ENCODE measurements at places on chromosomes 3 and 15.

- DNase-seq, result no peak
Observed at GRCh38 chr3:188179006-188179966, 25.3 kb downstream of the LPP start.

DNA sequence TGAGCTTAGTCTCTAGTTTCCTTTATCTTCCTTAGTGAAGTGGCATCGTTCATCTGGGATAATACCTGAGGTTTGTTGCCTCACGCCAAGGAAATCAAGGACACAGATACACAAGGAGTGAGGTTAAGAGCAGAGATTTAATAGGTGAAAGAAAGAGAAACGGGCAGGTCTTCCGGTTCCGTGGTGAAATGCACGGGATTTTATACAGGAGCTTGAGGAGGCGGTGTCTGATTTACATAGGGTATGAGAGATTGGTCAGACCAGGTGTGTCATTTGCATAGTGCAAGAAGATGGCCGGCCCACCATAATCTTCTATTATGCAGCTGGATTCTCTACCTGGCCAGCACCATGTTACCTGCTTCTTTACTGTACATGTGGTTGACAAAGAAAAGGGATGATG is 17.2 kb downstream of the ARRDC4 start:
- DNase-seq, result no peak

DNA sequence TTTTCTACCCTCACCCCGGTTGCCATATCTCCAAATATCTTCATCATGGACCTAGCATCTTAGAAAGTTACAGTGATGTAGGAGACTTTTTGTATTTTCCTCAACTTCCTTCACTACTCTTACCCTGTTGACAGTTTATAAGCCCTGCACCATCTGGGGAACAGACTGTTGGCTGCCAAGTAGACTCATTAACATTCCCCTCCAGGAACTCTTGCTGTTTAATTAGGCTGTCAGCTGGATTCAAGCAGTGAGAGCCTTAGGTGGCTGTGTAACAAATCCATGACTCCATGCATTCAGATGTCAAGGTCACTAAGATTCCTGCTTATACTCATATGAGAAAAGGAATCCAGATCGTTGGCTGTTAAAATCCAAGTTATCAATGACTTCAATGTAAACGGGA is 198.3 kb downstream of the NAALADL2 start:
- DNase-seq, result no peak

- no peak for DNase-seq
Observed at GRCh38 chr15:76114561-76114960, 54.8 kb downstream of the TMEM266 start.

- no peak for DNase-seq
Observed at GRCh38 chr3:102206511-102207031, 228.2 kb upstream of the ZPLD1 start.

DNA sequence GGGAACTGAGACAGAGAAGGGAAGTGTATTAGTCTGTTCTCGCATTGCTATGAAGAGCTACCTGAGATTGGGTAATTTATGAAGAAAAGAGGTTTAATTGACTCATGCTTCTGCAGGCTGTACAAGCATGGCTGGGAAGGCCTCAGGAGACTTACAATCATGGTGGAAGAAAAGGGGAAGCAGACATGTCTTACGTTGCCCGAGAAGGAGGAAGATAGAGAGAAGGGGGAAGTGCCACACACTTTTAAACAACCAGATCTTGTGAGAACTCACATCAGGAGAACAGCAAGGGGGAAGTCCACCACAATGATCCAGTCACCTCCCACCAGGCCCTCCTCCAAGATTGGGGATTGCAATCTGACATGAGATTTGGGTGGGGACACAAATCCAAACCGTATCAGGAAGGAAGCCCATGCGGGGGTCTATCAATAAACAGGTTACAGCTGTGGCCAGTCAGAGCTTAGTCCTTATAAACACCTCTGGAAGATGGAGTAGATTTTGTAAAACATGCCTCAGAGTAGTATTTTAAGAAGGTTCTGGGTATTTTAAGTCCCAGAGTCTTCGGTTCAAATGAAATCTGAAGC is 153.9 kb downstream of the GHSR start:
- no peak for DNase-seq

GRCh38 chr15:25695875-25696760 is 167.0 kb downstream of the ATP10A start:
- DNase-seq, result no peak

- no peak for DNase-seq
Observed at GRCh38 chr3:50224639-50225038, 11.4 kb upstream of the GNAI2 start.

DNA sequence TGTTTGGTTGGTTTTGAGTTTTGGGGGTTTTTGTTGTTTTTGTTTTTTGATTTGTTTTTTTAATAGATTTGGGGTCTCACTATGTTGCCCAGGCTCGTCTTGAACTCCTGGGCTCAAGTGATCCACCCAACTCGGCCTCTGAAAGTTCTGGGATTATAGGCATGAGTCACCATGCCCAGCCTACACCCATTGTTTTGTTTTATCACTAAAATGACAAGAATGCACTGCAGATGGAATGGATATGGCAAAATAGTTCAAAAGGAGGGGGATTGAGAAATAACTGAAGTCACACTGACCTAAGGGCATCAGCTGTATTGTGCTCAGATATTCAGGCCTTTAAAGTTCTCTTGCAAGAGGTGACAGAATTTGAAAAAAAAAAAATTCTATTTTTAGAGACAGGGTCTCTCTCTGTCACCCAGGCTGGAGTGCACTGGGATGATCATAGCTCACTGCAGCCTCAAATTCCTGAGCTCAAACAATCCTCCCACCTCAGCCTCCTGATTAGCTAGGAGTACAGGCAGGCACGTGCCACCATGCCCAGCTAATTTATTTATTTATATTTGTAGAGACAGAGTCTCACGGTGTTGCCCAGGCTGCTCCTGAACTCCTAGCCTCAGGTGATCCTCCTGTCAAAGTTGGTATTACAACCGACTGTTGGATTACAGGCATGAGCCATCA is 4.4 kb upstream of the RASA2 start:
- DNase-seq, result no peak

GRCh38 chr15:55084673-55085072 is 112.1 kb downstream of the RSL24D1 start:
- DNase-seq, result no peak

DNA sequence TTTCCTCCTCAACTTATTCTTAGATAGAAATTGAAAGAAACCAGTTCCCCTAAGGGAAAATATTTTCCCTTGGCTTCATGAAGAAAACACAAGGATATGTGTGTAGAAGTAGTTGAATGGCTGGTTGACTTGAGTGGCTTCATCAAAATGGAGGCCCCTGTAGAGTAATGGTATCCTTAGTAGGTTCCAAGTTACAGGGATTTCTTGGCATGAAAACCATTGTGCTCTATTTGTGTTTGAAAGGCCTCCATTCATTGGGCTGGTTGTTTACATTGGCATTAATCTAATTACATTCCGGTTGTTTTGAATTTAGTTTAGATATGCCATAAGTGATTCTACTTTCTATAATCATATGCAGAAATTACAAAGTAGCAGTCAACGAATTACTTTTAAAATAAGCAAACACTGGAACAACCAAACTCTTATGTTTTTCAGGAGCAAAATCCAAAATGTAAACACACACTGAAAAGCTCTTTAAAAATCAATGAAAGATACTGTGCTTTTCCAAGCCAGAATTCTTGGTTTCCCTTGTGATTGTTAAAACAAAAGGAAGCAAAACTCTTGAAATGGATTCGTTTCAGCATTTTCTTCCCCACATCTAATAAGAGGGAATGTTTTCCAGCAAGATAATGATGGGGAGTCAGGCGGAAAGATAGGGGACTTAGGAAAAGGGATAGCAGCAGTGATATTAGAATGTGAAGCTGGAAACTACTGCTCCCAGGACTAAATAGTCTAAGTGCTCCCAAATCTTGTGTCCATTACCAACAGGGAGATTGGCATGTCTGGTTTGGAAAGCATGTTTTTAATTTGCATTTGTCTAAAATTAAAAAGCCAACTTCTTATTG is 77.0 kb downstream of the EPHA3 start:
- DNase-seq, result no peak

DNA sequence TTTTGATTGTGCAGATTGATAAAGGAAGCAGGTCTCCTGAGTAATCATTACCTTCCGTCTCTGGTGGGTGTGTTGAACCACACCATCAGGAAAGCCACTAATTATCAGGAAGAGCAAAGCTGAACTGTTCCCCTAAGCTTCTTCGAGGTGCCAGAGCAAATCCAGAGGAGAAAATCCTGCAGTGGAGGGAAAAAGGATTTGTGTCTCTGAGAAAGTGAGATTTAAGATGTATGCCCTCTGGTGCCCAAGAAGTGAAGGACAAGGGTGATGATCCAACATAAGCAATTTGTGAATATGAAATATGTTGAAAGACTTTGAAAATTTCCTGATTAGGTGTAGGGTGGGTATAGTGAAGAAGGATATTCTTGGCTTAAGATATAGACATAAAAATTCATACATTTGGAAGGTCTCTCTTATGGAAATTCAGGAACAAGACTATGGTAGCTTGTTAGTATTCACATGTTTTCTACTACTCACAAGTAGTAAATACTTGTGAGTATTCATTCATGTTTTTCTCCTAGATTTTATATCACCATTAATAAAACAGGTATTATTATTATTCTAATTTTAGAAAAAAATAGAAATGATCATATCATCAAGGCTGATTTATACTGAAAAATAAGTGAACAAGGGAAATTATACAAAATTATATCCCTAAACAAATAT is 34.8 kb downstream of the COMMD2 start:
- DNase-seq, result peak; percentile 59

DNA sequence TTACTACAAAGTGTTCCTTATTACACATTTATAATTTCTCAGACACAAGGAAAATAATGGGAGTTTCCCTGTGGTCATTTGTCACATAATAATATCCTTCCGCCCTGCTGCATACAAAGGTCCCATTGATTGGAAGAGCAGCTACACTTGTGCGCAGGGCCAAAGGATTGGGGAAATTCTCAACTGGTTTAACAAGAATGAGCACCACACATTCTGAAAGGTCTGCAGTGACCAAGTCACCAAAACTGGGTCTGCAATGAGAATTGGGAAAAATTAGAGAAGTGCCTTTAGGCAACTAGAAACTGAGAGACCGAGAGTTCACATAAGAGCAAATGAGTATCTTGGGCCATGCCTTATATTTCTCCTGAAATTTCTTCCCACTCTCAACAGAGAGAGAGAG is 98.2 kb upstream of the NR2F2 start:
- DNase-seq, result no peak

GRCh38 chr3:177596248-177596815 is 399.1 kb upstream of the TBL1XR1 start:
- DNase-seq, result no peak

DNA sequence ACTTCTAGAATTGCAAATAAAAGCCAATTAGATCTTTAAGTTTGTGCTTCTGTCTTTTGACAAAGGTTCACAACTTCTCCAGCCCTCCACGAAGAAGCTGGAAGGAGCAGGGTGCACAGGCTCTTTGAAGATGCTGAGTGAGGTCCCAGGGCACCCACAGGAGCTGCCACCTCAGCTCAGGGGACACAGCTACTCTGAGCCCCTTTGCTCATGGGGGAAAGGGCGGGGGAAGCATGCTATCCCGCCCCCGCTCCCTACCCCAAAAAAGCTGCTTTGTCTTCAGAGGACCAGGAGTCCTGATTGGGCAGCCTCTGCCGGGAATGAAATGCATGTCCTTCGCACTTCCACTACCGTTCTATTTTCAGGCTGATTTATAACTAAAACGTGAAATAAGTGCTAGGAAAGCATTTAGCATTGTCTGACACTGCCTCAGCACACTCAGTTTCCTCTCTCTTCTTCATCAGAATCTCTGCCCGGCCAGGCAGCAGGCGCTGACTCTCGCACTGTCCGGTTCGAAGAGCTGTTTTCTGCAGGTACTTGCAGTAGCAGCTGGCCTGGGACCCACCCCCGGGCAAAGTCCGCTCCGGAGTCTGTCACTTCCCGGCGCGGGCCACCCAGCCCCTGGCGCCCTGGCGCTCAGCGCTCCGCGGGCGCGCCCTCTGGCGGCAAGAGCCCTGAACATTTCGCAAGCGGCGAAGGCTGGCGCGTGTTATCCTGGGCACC is 45.5 kb upstream of the KLHL25 start:
- DNase-seq, result peak; percentile 89

DNA sequence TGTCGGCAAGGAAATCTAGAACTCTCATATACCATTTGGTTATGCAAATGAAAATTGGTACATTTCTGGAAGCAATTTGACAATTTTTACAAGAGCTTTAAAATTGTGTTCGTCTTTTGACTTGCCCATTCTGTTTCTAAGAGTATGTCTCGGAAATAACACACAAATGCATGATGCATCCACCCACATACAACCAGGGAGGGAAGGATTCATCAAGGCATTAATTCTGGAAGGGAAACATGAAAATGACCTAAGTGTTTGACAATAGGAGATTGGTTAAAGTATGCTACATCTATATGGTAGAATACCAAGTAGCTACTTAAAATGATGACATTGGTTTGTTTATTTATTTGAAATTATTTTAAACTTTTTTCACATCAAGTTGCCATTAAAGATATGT is 58.6 kb downstream of the PIAS1 start:
- no peak for DNase-seq

- DNase-seq, result peak; percentile 21
Observed at GRCh38 chr3:168213920-168214319, 118.2 kb upstream of the GOLIM4 start.

- no peak for DNase-seq
Observed at GRCh38 chr15:85837011-85837433, 42.3 kb upstream of the KLHL25 start.

GRCh38 chr3:11212299-11212608 is 58.0 kb downstream of the HRH1 start:
- no peak for DNase-seq

- DNase-seq, result no peak
Observed at GRCh38 chr15:31082771-31083369, 18.7 kb downstream of the TRPM1 start.

- DNase-seq, result no peak
Observed at GRCh38 chr15:96053781-96054428, 276.6 kb upstream of the NR2F2 start.

GRCh38 chr15:64443747-64444621 is 16.4 kb upstream of the ZNF609 start:
- peak; percentile 73 for DNase-seq

- no peak for DNase-seq
Observed at GRCh38 chr3:140258222-140258724, 323.3 kb downstream of the CLSTN2 start.

GRCh38 chr3:50612970-50613846 is 1.6 kb upstream of the CISH start:
- no peak for DNase-seq

Measured in activated CD4-positive, alpha-beta T cell treated with anti-CD3 and anti-CD28 coated beads, Interleukin-2, Interleukin-6, amounts not matched to agents 100 ng/mL and 50 ng/mL, durations not matched to agents 16 hours and 8 hours (primary cell).